ENCODE measurements at places on chromosomes 3 and 15.

GRCh38 chr3:68631850-68632545 lies 300.3 kb downstream of the TAFA4 start:
- DNase-seq, result no peak

DNA sequence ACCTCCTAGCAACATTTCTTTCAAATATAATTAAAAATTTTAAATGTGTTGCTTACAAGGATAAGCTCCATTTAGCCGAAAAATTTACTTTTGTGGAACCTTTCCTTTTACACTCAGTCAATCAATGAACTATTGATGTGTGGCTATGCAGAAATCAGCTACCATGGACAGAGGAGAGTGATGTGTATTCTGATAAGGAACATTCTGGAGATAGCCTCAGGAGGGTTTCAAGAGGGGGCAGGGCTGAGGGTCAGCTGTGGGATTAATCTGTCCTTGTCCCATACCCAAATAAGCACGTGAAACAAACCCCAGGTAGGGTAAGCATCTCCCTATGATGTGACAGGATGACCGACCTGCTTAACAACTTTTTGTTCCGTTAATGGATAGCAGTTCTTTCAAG lies 192.6 kb upstream of the PROK2 start:
- DNase-seq, result no peak

- DNase-seq, result no peak
Observed at GRCh38 chr3:158085358-158085757, 20.9 kb downstream of the SHOX2 start.

- no peak for DNase-seq
Observed at GRCh38 chr3:39141171-39141995, 12.0 kb downstream of the CSRNP1 start.

DNA sequence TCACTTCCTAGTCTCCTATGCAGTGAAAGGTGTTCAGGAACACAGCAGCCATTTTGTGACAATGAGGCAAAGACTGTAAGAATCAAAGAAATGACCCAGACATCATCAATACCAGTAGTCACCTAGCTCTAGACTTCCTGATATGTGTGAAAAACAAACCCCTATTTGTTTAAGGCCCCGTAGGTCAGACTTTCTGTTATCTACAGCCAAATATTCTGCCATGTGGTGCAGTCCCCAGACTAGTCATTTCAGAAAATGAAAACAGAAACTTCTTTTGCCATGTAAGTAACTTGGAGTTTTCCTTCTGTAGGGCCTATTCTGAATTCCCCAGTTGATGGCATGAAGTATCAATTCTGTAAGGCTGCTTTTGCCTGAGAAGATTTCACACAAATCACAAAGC lies 181.7 kb upstream of the SNTN start:
- DNase-seq, result no peak

GRCh38 chr3:125585595-125586223 lies 9.6 kb downstream of the OSBPL11 start:
- DNase-seq, result peak; percentile 26

GRCh38 chr3:56019490-56020146 lies 448.6 kb downstream of the ERC2 start:
- DNase-seq, result no peak

DNA sequence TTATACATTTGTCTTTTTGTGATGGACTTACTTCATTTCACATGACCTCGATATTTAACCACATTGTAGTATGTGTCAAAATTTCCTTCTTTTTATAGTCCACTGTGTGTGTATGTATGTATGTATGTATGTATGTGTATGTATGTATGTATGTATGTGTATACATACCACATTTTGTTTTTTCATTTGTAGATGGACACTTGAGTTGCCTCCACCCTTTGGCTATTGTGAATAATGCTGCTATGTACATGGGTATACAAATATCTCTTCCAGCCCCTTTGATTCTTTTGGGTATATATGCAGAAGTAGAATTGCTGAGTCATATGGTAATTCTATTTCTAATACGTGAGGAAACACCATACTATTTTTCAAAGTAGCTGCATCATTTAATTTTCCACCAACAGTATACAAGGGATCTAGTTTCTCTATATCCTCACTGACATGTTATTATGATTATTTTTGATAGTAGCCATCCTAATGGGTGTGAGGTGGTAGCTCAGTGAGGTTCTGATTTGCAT lies 228.2 kb downstream of the OPA1 start:
- DNase-seq, result no peak

DNA sequence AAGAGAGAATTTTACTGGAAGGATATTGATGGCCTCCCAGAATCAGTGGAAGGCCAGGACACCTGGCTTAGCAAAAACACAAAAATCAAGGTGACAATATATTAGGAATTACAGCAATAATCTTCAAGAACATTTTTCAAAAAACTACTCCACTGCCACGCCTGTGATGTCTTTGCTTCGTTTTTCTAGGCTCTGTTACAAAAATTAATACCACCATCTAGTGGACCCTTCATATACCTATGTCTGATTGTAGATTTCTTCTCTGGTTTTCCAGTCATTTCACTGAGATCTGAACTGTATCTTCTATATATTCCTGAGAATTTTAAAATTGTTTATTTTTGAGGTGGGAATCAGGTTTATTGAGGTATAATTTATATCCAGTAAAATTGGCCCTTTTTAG lies 5.6 kb upstream of the SLC33A1 start:
- no peak for DNase-seq

- DNase-seq, result no peak
Observed at GRCh38 chr3:73874606-73875369, 250.0 kb upstream of the PDZRN3 start.

GRCh38 chr3:31364711-31365110 lies 168.0 kb upstream of the STT3B start:
- no peak for DNase-seq

DNA sequence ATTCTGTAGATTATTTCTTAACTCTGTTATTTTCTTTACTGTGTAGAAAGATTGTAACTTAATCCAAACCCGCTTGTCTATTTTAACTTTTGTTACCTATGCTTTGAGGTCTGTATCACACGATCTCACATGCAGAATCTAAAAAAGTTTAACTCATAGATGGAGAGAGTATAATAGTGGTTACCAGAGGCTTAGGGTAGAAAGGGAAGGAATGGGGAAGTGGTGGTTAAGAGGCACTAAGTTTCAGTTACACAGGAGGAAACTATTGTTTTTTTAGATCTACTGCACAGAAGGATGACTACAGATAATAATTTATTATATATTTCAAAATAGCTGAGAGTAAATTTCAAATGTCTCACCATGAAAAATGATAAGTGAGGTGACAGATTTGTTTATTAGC lies 515.2 kb downstream of the RSL24D1 start:
- no peak for DNase-seq

DNA sequence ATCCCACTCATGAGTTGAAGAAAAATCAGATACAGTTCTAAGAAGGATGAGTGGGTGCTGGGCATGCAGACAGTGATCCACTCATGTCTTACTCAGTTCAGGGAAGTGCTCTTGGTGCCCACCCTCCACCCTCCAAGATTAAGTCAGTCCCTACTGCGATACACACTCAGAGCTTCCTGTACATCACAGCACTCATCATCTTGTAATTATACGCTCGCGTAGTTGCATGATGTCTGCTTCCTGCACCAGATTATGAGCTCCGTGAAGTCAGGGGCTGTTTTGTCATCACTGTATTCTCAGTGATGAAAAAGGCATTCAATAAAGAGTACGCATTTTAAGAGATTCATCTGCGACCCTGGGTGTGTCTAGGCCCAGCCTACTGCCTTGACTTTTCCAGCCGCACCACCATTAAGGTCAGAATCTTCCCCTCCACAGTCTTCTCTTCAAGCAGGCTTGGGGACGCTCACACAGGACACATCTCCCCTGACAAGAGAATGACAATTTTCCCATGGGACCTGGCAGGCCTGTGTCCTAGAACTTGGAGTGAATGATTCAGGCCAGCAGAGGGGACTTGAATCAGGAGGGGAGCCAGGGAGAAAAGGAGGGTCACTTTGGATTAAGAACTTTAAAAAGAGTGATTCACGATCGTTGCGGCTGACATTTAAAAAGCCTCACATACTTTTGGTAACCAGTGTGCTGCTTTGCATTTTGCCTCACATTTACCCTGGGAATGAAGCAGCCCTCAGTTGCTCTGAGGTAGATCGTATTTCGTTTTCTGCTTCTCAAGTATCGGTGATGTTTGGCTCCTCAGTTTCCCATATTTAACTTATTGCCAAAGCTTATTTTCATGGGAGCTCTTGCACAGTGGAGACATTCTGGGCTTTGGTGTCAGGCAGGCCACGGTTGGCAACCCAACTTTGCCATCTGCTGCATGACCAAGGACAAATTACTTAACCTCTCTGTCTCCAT lies 7.9 kb upstream of the PDE8A start:
- no peak for DNase-seq

DNA sequence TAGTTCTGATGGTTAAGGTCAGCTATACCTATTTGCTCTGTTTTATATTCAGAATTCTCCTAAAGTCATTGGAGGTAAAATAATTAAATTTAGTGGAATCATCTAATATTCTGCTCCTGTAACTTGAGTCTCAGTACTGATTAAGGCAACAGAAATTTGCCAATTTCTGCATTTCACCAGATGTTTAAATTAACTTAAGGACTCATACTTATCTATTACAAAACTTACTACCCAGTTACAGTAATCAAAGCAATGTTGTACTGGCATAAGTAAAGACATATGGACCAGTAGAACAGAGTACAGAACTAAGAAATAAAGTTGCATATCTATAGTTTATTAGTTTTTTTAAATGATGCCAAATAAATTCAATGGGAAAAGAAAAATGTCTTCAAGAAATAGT lies 1043.8 kb downstream of the OTOL1 start:
- DNase-seq, result no peak

- DNase-seq, result no peak
Observed at GRCh38 chr3:188571531-188572095, 417.7 kb downstream of the LPP start.

DNA sequence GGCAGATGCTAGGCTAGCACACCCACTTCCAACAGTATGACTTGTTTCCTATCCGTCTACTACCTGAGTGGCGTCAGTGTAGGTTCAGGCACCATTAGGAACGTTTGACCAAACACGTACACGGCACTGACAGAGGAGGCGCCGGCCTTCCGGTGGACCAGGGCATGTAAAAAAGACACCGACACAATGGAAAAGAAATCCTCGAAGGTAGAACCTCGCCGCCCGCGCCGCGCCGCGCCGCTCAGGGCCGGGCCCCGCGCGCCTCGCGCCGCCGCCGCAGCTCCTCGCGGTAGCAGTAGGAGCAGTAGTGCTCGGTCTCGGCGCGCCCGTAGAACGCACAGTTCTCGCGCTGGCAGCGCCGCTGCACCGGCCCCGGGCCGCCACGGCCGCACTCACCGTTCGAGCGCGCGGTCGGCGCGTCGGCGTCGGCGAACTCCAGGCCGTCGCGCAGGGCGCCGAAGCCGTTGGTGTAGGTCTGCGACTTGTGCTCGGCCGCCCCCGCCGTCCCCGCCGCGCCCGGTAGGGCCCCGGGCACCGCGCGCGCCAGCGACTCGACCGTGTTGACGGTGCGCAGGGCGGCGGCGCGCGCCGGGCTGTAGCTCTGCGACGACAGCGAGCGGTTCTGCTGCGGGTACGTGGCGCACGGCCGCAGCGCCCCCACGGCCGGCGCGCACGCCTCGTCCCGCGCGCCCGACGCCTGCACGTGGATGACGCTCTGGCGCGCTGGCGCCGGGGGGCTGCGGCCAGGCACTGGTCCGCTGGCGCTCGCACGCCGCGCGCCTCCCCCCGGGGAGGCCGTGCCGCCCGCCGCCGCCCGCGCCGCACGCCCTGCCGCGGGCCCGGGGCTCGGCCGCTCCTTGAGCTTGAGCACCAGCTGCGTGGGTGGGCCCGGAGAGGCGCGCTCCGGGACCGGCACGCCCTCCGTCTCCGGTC lies 156.7 kb downstream of the KLF13 start:
- peak; percentile 33 for DNase-seq

DNA sequence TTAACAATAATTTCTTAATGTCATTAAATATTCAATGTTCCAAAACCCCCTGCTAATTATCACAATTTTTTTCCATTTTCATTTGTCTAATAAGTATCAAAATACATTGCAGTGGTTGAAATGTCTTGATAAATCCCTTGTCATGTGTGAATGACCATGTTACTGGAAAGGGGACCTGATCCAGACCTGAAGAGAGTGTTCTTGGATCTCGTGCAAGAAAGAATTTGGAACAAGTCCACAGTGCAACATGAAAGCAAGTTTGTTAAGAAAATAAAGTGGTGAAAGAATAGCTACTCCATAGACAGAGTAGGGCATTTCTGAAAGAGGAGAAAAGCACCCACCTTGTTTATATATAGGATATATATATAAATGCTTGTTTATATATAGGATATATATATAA lies 10.4 kb upstream of the SELENOK start:
- DNase-seq, result no peak

DNA sequence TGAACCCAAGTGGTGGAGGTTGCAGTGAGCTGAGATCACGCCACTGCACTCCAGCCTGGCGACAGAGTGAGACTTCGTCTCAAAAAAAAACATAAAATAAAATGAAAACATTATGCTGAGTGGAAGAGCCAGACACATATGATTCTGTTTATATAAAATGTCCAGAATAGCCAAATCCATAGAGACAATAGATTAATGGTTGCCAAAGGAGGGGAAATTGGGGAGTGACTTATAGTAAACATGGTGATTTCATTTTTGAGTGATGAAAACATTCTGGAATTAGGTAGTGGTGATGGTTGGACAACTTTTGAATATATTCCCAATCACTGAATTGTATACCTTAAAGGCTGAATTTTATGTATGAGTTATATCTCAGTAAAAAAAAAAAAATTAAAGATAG lies 172.0 kb upstream of the BFSP2 start:
- no peak for DNase-seq

DNA sequence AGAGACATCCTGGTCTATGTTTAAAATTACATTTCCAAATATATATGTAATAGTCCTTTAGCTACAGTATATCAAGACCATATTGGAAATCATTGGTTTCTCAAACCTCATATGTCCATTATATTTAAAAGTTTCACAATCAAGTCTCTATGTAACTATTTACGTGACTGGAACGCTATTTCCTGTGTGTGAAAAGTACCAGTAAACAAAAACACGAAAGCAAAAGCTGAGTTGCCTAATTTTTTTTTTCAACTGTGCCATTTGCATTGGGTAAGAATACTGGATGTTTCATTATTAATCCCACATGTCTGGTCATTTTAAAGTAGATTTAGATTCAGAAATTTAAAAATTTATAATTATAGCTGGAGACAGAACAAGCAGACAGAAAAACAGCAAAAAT lies 381.4 kb downstream of the TBC1D5 start:
- no peak for DNase-seq

- DNase-seq, result no peak
Observed at GRCh38 chr15:98745650-98746374, 97.5 kb downstream of the IGF1R start.

- DNase-seq, result peak; percentile 43
Observed at GRCh38 chr3:46695177-46695961, 1.9 kb upstream of the ALS2CL start.
